ENCODE measurements at places on chromosomes 7 and 10.

DNA sequence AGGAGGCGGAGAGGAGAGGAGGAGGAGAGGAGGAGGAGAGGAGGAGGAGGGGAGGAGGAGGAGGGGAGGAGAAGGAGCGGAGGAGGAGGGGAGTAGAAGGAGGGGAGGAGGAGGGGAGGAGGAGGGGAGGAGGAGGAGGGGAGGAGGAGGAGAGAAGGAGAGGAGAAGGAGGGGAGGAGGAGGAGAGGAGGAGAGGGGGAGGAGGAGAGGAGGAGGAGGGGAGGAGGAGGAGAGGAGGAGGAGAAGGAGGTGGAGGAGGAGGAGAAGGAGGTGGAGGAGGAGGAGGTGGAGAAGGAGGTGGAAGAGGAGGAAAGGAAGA, 15.5 kb upstream of the CRCP start:
- no peak for DNase-seq

- no peak for DNase-seq
Observed at GRCh38 chr10:130656582-130657133, 520.5 kb downstream of the GLRX3 start.

DNA sequence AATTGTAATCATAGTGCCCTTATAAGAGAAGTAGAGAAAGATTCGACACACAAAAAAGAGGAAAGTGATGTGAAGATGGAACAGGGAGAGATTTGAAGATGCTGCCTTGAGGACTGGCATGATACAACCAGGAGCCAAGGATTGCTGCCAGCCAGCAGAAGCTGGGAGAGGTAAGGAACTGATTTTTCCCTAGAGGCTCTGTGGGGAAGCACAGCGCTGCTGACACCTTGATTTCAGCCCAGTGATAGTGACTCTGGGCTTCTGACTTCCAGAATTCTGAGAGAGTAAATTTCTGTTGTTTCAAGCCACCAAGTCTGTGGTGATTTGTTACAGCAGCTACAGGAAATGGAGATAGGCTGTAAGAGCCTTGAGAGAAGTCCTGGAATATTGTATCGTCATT, 98.2 kb downstream of the RAB11FIP2 start:
- DNase-seq: no peak

- DNase-seq: no peak
Observed at GRCh38 chr10:124529661-124530214, 68.1 kb downstream of the LHPP start.

DNA sequence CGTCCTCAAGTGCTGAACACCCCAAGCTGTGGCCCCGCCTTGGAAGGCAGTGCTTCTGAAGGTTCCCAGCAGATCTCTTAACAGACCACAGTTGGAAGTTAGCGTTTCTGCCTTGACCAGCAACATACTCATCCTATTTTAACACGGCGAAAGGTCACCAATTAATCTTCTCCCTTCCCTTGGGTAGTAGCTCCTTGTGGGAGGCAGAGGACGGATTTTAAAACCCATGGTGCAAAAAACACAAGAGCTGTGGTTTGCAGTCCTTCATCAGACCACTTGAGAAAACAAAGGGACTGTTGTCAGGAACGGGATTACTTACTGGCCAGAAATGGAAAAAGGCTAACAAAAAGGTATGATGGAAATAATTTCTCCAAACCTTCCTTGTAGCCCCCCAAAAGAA, 87.3 kb downstream of the BEND7 start:
- DNase-seq: no peak

- DNase-seq: no peak
Observed at GRCh38 chr10:57992321-57993077, 275.2 kb downstream of the IPMK start.

GRCh38 chr7:90081621-90082020, 72.6 kb upstream of the STEAP1 start:
- DNase-seq: no peak

DNA sequence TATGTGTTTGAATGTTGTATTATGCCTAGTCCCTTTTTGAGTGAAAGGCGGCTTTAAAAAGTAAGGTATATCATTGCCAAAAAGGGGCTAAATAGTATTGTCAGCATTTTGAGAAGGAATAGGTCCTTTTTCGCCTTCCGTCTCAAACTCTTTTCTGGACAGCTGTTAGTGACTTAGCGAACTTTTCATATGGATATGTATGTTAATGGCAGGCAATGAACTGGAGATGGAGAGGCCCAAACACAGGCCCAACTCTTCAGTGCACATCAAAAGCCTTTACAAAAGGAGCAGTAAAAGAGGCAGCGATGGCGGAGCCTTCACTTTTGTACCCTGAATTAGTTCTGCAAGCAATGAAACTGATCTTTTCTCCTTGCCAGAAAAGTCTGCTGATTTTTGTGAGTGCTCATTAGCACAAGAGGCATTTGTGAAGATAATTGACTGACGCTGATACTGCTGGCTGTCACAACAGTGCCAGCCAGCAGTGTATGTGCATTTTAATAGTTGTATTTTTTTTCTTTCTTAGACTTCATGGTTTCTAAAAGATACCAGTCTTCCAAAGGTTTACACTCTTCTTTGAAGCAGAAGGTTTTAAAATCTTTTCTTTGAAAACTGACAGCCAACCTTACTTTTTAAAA, 243.7 kb upstream of the SP8 start:
- no peak for DNase-seq

GRCh38 chr7:122457969-122458368, 153.4 kb upstream of the FEZF1 start:
- DNase-seq: no peak

GRCh38 chr10:4503076-4503475, 322.9 kb upstream of the AKR1E2 start:
- no peak for DNase-seq

- no peak for DNase-seq
Observed at GRCh38 chr10:59287587-59288255, 74.6 kb downstream of the FAM13C start.

- no peak for DNase-seq
Observed at GRCh38 chr10:43083764-43084163, 6.9 kb downstream of the RET start.

- peak; percentile 46 for DNase-seq
Observed at GRCh38 chr10:6176691-6177231, 26.0 kb upstream of the PFKFB3 start.

DNA sequence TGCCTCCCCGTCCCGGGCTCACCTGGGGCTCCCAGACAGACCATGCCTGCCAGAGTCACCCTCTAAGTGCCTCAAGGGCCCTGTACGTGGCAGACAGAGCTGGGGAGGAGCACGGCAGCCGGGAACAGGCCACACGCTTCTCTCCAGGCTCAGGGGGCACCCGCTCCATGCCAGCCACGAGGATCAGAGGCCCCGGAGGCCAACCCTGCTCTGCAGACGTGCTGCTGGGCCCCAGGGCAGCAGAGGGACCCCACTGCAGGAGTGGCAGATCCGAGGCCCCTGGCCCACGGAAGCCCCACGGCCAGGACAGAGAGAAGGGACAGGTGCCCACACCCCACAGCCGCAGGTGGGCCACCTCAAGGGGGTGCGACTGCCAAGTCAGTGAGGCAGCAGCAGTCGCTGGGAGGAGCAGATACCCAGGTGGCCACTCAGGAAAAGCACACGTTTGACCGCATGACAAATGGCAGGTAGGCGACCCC, 58.4 kb upstream of the TNRC18 start:
- DNase-seq: no peak

GRCh38 chr7:22860784-22861482, 38.3 kb upstream of the TOMM7 start:
- DNase-seq: no peak

Measured in CD14-positive monocyte (primary cell).